Cortex of kidney (tissue), 1 donor: ENCODE measurements at places on chromosomes 7 and 10.

DNA sequence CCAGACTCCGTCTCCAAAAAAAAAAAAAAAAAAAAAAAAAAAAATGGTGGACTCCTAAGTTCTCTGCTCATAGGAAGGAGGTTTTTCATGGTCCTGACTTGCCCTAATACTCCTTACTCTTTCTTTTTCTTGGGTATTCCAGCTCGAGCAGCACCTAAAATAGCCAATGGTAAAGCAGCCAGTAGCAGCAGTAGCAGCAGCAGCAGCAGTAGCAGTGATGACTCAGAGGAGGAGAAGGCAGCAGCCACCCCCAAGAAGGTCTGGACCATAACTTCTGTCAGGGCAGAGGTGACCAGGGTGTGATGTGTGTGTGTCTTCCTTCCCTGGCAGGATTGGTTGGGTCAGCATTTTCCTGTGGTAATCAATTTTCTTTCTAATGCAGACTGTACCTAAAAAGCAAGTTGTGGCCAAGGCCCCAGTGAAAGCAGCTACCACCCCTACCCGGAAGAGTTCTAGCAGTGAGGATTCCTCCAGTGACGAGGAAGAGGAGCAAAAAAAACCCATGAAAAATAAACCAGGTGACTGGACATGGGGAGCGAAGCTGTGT, 6.9 kb downstream of the NOLC1 start:
- DNase-seq: no peak

- no peak for DNase-seq
Measured at GRCh38 chr10:111756217-111757061, 427.1 kb downstream of the GPAM start.

DNA sequence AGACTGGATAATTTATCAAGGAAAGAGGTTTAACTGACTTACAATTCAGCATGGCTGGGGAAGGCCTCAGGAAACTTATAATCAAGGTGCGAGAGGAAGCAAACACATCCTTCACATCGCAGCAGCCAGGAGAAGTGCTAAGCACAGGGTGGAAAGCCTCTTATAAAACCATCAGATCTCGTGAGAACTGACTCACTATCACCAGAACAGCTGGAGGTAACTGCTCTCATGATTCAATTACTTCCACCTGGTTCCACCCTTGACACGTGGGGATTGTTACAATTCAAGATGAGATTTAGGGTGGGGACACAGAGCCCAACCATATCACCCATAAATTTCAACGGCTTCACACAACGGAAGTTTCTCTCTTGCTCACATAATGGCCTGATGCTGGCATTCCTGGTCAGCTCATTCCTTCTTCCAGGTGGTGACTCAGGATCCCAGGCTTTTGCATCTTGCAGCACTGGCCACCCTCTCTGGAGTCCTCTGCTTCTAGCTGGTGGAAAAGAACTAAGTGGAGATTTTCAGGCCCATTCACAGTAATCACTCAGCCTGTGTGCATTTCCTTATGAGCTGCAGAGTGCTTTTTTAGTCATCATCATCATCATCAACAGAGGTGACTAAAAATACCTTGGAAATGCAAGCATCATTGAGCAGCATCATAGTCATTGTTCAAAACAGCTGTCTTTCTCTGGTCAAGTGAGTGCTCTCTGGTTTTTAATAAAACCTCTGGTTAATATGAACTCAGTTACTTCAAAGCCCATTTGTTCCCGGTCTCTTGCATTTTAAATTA, 308.1 kb downstream of the SFMBT2 start:
- no peak for DNase-seq

DNA sequence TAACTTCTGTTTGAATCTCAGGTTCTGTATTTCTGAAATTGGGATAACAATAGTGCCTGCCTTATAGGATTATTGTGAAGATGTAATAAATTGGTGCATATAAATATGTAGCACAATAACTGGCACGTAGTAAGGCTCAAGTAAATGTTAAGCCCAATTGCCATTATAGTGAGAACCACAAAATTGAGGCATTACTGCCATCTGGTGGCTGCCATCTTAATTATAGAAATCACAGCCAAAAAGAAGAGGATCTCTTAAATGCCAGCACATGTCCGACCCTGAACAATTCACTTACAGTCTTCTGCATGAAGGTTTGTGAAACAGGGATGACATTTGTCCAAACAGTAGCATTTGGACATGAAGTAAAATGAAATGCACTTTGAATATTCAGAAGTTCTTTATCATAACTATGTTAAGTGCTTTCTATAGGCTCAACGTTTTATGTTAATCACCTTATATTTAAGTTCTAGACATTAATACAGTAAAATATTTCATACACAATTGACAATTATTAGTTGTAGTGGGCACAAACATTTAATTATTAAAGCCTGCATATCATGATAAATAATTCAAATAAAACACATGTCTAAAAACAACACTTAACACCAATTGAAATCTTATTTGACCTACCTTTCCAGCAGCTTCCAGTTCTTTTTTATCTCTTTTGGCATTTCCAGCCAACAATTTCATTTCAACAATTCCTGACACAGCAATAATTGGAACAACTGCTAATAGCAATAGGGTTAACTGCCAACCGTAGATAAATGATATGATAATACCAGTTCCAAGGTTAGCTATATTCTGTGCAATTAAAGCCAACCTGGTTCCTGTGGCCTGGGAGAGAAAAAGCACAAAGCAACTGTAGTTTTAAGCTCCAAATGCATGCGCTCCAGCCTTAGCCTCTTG, 58.5 kb downstream of the ABCB4 start:
- DNase-seq: no peak

DNA sequence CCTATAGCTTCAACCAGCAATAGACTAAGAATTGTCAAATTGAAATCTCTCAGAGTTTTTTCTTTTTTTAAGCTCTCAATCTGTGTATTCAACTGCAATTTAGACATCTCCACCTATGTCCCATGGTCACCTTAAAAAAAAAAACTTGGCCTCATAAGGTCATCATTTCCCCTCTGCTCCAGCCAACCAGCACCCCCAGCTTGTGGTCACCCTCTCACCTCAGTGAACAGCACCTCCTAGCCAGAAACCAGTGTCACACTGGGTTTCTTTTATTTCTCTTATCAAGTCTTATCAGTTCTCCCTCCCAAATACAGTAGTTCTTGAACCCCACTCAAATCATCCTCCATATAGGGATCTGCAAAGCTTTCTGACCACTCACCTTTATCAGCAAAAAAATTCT, 4.0 kb downstream of the ITGB1 start:
- no peak for DNase-seq

- DNase-seq: no peak
Measured at GRCh38 chr10:110404413-110404812, 93.3 kb upstream of the DUSP5 start.

DNA sequence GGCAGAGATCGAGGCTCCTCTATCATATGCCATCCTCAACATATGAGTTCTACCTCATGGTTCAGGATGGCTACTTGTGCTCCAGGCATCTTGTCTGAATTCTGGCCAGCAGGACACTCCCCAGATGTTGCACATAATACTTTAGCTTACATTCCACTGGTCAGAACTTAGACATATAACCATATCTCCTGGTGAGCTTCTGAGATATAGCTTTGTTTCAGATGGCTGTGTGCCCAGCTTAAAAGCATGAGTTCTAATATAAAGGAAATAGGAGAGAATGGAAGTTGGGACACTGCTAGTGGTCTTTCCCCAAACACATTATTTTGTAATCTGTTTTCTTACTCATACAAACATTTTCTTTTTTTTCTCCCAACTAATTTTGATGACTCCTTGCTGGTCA, 50.8 kb upstream of the IFRD1 start:
- DNase-seq: no peak

GRCh38 chr10:121078036-121078435, 226.9 kb downstream of the WDR11 start:
- DNase-seq: no peak

GRCh38 chr7:74483402-74484336, 30.0 kb downstream of the GTF2IRD1 start:
- DNase-seq: no peak

DNA sequence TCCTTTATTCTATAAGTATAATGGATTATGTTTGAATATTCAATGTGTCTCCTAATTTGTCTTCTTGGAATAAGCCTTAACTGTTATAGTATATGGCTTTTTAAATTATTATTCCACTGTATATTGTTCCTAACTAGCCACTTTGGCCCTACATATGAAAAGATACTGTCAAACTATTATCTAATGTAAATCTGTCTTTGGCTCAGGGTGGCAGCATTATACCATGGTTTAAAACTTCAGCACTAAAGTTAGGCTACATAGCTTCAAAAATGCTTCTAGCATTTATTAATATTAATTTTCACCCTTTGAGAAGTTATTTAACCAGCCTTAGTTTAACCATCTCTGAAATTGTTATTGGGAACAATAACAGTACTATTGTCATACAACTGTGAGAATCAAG, 543.1 kb upstream of the MBL2 start:
- DNase-seq: no peak

- DNase-seq: no peak
Measured at GRCh38 chr7:79454361-79454960, 994 bp upstream of the MAGI2 start.

DNA sequence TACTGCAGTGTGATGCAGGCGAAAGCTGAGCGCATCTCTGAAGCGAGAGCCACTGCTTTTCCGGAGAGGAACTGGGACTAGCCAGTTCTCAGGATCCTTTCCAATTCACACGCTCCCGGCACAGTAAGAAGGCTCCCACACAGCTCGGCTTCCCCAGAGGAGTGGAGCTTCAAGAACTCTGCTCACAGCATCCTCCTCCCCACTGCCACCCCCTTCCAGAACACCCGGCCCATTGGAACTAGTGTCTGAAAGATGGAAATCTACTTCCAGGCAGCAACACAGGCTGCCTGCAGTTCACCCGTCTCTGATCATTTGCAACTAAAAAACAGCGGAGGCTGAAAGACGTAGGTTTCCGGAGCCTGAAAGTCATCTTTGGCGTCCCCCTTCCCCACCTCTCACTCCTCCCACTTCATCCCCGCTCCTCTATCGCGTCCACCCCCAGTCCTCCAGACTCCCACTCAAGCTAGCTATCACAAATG, at the start of gene DGKB:
Gene DGKB (minus strand): TSS at position 163 of the 479 bp plus-strand sequence.
- DNase-seq: no peak

- DNase-seq: no peak
Measured at GRCh38 chr10:614790-615582, 74.5 kb downstream of the DIP2C start.

DNA sequence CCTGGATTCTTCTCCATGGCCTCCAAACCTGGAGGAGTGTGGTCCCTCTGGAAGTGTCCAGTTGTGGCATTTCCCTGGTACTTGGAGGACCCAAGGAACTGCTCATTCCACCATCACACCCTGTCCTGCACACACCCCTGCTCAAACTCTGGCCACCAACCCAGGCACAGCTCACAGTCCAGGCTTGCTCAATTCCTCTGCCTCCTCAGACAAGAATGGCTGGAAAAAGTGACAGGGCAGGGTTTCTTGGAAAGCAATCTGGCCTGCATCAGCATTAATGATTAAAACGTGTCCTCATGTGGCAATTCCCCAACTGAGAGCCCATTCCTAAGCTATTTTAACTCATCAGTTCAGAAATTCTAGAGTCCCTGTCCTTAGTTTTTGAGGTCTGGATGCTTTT, 17.2 kb upstream of the TPST1 start:
- no peak for DNase-seq

- DNase-seq: no peak
Measured at GRCh38 chr7:92976931-92977330, 140.6 kb upstream of the CDK6 start.

GRCh38 chr10:43336641-43337318, 34.7 kb upstream of the FXYD4 start:
- no peak for DNase-seq

GRCh38 chr10:71214641-71215559, 2.5 kb downstream of the UNC5B start:
- DNase-seq: no peak

DNA sequence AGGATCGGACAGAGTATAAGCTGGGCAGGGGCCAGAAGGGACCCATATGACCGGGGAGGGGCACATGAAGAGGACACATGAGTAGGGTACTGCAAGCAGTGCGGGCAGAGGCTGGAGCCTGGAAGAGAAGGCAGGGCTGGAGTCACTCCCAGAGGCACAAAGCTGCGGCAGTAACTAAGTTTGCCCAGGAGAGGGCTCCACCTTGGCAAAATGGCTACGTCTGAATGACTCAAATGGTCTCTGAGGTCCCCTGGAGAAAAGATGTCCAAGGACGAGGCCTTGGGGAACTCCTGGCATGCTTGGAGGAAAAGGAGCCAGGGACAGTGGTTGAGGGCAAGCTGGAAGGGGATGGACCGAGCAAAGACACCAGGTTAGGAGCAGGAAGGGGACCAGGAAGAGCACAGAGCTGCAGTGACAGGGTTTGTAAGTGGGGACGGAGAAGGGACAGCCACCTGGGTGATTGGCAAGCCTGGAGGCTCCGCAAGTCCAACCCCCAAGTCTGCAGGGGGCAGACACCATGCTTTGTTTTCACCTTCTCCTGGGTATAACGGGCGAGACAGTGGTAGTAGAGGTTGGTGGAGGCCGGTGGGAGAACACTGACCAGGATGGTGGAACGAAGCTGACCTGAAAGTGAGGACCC, 43.1 kb upstream of the LBX1 start:
- DNase-seq: no peak

DNA sequence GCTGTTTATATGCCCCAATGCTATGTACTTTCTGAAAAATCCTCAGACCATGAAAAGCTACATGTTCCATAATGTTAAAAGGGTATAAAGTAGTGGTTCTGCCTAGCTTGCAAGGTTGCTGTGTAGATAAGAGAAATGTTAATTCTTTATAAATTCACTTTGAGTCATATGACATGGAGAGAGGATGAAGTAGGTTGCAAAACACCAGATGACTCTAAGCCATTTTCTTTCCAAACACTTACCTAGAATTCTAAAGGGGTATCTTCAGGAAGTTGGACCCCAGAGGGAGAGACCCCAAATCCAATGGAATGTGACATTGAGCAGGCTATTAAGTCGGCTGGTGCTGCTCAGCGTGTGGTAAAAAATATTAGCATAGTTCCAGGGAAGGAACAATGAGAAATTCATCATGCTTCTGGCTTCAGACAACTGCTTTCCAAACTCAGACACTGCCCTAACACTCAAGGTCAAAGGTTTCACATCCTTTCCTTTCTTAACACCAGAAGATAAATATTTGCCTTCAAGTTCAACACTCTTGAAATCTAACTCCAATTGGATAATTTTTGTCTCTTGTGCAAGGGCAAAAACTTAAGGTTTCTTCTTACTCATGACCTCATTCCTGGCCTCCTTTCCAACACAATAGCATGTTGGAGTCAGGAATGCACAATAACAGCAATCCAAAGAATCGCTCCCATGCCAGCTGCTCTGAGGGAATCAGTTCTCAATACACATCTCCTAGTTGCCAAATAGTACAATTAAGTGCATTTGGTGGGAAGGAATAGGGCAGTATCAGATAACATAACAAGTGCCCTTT, 100.7 kb upstream of the AFAP1L2 start:
- no peak for DNase-seq

DNA sequence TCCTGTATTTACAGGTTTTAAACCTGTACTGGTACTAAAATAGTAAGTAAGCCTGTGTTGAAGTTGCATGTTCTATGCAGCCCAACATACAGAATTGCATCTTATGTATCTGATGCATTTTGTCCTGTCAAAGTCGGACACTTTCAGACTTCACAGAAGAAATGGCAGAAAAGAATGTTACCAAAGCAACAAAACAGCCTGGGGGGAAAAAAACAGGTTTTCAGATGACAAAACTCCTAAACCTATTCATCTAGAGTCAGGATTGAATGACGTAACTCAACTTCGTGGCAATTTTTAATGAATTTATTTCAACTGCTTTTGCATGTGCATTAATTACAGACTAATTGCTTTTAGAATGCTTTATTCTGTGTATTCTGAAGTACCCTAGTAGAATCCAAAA, 28.4 kb downstream of the CYTH3 start:
- no peak for DNase-seq

- DNase-seq: no peak
Measured at GRCh38 chr10:2326411-2326810, 589.1 kb upstream of the ADARB2 start.

- no peak for DNase-seq
Measured at GRCh38 chr7:134669845-134670373, 23.3 kb downstream of the BPGM start.
